CD4-positive, alpha-beta T cell (primary cell): ENCODE measurements at places on chromosomes 1 and 21. TPM values are rescaled to one million over a fixed set of nuclear protein-coding genes. Genes with fewer than 3 reads are reported as not detected.

Gene SLC19A2
- total RNA-seq, result 3.7 TPM

Gene FLG2
- total RNA-seq, result not detected

Gene RIPPLY3
- total RNA-seq, result not detected

Gene CTSK
- total RNA-seq, result 11.2 TPM

DNA sequence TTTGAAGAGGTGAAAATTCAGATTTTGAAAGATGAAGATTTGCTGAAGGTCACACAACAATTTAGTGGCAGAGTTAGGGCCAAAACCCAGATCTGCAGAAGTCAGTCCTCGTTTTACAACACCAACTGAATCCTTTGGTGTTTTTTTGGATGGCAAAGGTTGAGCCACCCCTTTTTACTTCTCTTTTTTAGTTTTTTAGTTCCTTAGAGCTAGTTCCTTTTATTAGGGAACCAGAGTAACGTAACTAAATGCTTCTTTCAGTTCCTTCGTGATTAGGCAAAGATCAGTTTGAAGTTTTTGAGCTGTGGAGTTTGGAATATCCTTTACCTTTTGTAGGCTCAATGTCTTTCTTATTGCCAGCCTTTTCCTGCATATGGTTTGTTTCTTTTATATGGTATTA is 67.9 kb upstream of the ARID1A start:
- H3K36me3 ChIP-seq, result no peaks in the 10 kb centered on the region
- H3K4me1 ChIP-seq, result no peaks in the 10 kb centered on the region
- H3K4me3 ChIP-seq, result no peak overlapping the region
- no peaks in the 10 kb centered on the region for H3K27me3 ChIP-seq
- DNase-seq, result no peak

Gene SELP
- total RNA-seq, result 1.3 TPM

DNA sequence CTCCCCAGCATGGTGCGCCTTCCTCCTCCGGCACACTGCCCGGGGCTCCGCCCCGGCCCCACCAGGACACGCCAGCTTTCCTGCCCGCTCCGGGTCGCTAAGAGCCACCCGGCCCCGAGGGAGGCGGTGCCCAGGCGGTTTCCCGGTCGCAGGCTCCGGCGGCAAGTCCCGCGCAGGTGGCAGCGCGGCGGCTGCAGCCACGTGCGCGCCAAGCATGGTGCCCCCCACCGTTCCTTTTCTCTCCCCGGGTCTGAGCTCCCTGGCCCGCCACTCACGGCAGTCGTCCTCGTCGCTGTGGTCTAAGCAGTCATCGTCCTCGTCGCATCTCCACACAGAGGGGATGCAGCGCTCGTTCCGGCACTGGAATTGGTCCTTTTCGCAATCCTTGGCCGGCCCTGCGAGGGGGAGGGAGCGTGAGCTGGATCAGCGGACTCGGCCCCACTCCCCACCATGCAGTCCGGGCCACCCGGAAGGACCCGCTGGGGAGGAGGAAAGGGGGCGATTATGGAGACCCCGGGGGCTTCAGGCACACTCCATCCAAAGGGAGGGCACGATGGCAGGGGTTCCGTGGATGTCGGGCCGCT is 1.2 kb downstream of the LRP8 start:
- peaks cover 2% of the 10 kb centered on the region for H3K36me3 ChIP-seq
- no peak for DNase-seq
- peaks cover 26% of the 10 kb centered on the region for H3K4me1 ChIP-seq
- H3K4me3 ChIP-seq, result peak overlapping the region; percentile 86
- no peaks in the 10 kb centered on the region for H3K27me3 ChIP-seq

DNA sequence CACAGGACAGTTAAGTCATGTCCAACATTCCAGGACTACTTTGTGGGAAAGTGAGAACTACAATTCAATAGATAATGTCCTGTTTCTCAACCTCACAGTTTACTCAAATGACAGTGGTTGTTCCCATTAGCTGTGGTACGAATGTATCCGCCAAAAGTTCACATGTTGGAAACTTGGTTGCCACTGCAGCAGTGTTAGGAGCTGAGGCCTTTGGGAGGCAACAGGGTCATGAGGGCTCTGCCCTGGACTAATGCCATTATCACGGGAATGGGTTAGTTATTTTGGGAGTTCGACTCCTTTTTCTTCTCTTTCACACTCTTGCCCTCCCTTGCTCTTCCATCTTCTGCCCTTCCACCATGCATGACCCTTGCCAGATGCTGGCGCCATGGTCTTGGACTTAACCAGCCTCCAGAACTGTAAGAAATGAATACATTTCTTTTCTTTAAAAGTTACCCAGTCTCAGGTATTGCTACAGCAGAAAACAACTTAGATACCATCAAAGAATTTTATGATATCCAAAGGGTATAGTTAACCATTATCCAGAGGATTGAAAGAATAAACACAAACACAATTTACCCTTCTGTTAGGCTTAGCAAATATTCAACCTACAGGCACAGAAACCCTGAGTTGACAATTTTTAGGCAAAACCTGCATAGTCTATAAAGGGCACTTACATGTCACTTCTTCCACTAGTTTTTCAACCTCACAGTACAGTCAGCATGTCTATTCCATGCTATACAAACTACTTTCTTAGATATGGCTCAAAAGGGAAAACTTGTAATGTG is 7.4 kb downstream of the BCL10 start:
- no peak overlapping the region for H3K4me3 ChIP-seq
- no peak for DNase-seq
- no peaks in the 10 kb centered on the region for H3K27me3 ChIP-seq
- no peak overlapping the region for H3K27ac ChIP-seq
